ENCODE measurements at places on chromosomes 12 and 14. TPM values are rescaled to one million over a fixed set of nuclear protein-coding genes. Genes with fewer than 3 reads are reported as not detected.

GRCh38 chr12:38998887-38999482 is 93.6 kb upstream of the CPNE8 start:
- H3K4me3 ChIP-seq = no peak overlapping the region
- no peaks in the 10 kb centered on the region for H3K36me3 ChIP-seq
- no peaks in the 10 kb centered on the region for H3K27me3 ChIP-seq
- no peak overlapping the region for H3K27ac ChIP-seq
- no peaks in the 10 kb centered on the region for H3K4me1 ChIP-seq

- DNase-seq = no peak
- no peaks in the 10 kb centered on the region for H3K36me3 ChIP-seq
- no peak overlapping the region for H3K27ac ChIP-seq
- peaks cover 42% of the 10 kb centered on the region for H3K4me1 ChIP-seq
Measured at GRCh38 chr14:97028382-97028781, 231.2 kb downstream of the VRK1 start.

DNA sequence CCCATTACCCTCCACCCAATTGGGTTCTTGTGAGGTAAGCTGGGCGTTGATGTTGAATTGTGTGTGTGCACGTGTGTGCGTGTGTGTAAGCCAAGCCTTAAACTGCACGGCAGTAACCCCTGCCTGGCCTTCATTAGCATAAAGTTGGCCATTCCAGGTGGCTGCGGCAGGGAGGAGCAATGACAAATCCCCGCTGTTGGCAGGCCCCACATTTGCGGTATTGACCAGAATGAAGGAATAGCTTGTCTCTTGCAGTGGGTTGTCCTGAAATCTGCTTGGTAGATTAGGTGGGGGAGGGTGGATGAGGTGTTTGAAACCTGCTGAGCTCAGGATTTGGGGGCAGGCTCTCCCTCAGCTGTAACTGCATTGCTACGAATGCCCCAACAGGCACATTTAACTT is 7.3 kb downstream of the VSX2 start:
- peaks cover 18% of the 10 kb centered on the region for H3K4me1 ChIP-seq
- no peak overlapping the region for H3K4me3 ChIP-seq
- no peak overlapping the region for H3K27ac ChIP-seq
- H3K27me3 ChIP-seq = peaks cover 30% of the 10 kb centered on the region

DNA sequence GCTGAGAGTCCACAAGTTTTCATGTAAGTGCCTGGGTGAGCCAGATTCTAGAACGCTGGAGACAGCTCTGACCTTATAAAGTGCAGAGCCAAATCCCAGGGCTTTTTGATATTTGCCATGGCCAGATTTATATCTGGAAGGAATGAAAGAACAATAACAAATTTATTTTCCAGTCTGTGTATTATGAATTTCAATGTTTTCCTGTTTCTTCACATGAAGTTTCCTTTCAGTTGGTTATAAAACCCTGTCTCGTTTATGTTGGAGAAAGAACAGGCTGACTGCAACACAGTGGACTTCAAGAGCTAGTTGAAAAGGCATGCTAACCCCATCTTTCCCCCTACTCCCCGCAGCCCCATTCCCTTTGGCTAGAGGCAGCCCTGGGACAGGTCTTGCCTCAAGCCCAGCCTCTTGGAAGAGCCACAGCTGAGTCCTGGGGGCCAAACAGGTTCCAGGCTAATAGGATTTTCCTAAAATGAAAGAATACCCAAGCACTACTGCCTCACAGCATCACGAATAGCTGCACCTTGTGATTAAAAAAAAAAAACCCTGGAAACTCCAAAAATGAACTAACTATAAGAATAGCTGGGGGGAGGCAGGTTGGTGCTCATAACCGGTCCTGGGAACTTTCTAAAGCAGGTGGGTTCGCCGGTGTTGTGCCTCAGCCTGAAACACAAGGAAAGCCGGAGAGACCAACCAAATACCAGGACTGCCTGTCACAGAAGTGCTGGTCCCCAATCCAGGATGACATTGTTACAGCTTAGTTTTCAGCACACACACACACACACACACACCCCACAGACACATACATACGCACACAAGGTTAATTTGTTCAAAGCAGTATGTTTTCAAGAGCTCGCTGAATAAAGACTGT is 1.5 kb downstream of the FBLN5 start:
- H3K36me3 ChIP-seq = no peaks in the 10 kb centered on the region
- H3K4me1 ChIP-seq = no peaks in the 10 kb centered on the region
- no peak for DNase-seq

Gene PPFIA2
- 1.2 TPM for polyA plus RNA-seq

Gene ART4
- polyA plus RNA-seq = not detected

Gene OTOGL
- polyA plus RNA-seq = 0.12 TPM

Data from H1 (cell line).